Osteocyte (in vitro differentiated cells): ENCODE measurements at places on chromosomes 5 and 9.

GRCh38 chr9:1404940-1405339, 354.8 kb downstream of the DMRT2 start:
- no peak for DNase-seq

DNA sequence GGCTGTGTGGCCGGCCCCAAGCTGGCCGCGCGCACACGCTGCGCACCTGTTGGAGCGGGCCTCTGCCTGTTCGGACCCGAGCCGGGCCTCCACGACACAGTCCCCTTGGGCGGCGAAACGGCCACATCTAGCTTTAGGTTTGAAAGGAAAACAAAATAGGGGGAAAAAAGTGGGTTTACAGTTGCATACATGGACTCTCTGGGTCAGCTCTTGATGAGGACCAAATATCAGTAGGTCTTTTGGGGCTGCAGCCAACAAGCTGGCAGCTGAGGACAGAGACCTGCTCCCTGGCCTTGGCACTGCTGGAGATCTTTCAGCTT, 20.7 kb downstream of the IGIP start:
- DNase-seq, result no peak

- DNase-seq, result no peak
These were observed 17.0 kb downstream of the EPB41L4B start for GRCh38 chr9:109303900-109304299.

DNA sequence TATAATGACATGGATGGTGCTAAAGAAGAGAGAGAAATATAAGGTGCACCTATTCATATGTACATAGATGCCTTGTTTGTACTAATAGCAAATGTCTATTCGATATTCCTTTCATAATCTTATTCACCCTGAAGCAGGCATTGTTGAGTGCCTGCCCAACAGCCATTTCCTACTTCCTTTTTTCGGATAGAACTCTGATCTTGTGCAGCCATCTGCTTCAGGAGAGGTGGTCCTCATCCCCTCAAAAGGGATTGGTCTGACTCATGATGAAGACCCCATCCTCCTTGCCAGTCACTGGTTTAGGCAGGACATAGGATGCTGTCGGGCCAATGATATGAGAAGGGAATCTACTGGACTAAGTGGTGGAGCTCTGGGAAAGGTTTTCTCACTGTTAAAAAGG, 8.4 kb upstream of the RANBP3L start:
- DNase-seq, result no peak

- no peak for DNase-seq
These were observed 61.1 kb downstream of the SPATA31C2 start for GRCh38 chr9:88077071-88077617.

- no peak for DNase-seq
These were observed 94.4 kb downstream of the VAV2 start for GRCh38 chr9:133897675-133898074.

DNA sequence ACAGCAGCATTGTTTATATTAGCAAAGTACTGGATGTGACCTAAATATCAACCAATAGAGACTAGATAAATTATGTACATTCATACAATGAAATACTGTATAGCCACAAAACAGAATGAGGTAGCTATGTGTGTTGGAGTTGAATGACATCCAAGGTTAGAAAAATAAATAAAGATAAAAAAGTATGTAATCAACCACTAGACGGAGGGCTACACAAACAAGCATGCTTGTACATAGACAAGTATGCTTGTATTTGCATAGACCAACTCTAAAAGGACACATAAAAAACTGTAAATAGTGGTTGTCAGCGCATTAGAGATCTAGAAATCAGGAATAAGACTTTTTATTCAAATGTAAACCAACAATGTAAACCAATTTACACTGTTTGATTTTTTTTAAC, 3.0 kb downstream of the FEM1C start:
- no peak for DNase-seq

- DNase-seq, result no peak
These were observed 609.5 kb upstream of the RGMB start for GRCh38 chr5:98163796-98164493.
